Activated CD8-positive, alpha-beta memory T cell treated with anti-CD3 and anti-CD28 coated beads for 4 hours (primary cell): ENCODE measurements at places on chromosomes 2 and 18.

DNA sequence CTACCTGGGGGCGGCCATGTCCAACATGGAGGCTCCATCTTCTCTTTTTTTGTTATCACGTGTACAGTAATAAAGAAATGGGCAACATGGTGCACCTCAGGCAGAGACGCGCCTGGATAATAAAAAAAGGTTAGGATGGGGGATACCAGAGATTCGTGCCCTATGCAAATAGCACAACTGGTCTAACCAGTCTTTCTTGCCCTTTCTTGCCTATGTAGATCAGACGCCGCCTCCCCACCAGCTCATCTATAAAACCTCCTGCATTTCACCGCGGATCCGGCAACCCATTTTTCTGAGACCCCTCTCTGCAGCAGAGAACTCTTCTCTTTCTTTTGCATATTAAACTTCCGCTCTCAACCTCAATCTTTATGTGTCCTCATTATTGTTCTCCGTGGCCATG, 68.7 kb downstream of the MYL12B start:
- no peak for DNase-seq

DNA sequence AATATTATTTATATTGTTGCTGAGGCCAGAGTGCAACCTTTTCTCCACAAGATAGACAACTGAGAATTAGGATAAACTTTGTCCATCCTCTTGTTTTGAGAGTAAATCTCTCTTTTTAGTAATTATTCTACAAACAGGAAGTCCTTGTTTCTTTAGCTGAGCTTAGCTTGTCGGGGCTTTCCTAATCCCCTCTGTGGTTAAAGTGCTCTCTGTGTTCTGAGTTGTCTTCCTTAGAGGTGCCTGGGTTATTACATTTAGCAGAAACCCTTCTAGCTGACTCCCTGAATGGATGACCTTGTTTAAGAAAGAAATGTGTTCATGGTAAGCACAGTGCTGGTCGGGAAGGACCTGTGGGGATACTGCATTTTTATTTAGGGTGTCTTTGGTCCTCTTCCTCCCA, 12.7 kb downstream of the USP39 start:
- DNase-seq, result no peak

DNA sequence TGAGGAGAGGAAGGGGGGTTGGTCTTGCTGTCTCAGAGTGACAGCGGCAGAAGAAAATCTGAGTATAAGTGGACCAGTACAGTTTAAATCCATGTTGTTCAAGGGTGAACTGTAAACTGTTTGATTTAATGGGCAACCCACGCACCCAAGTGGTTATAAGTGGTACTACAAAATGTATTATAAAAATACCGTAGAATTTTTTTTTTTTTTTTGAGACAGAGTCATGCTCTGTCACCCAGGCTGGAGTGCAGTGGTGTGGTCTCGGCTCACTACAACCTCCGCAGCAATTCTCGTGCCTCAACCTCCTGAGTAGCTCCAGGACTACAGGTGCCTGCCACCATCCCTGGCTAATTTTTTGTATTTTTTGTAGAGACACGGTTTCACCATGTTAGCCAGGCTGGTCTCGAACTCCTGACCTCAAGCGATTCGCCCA, 2.1 kb upstream of the CHCHD5 start:
- DNase-seq, result no peak

DNA sequence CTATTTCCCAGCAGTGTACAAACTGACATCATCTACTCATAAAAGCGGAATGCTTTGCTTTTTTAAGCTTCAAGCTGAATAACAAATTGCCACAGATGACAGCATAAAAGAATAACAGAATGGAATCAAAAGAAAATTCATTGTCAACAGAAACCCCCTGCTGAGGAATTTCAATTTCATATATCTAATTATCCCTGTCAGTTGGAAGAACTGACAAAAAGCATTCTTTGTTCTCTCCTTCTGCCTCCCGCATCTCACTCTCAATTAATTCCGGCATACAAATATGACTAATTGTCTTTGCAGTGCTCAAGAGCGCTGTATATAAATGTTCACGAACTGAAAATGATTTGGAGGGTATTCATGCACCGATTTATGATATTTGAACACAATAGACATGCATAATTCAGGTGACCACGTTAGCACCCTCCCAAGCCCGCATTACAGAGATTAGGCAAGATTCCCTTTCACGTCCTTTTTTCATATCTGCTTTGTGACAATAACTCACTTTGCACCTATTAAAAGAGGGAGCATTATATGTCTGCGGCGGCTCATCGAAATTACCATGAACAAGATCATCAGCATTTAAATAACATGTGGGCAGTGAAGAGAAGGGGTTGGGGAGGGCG, 277.7 kb upstream of the SALL3 start:
- DNase-seq, result no peak

DNA sequence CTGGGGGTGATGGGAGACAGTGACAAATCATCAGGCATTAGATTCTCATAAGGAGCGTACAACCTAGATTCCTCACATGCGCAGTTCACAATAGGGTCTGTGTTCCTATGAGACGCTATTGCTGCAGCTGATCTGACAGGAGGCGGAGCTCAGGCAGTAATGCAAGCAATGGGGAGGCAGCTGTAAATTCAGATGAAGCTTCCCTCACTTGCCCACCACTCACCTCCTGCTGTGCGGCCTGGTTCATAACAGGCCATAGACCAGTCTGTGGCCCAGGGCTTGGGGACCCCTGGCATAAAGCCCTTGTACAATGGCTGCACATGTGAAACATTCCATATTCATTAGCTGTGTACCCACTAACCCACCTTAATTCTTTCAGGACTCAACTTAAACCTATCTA, 18.0 kb downstream of the NMUR1 start:
- no peak for DNase-seq

- DNase-seq, result no peak
These were observed 240.3 kb downstream of the LRATD1 start for GRCh38 chr2:14872779-14873325.

DNA sequence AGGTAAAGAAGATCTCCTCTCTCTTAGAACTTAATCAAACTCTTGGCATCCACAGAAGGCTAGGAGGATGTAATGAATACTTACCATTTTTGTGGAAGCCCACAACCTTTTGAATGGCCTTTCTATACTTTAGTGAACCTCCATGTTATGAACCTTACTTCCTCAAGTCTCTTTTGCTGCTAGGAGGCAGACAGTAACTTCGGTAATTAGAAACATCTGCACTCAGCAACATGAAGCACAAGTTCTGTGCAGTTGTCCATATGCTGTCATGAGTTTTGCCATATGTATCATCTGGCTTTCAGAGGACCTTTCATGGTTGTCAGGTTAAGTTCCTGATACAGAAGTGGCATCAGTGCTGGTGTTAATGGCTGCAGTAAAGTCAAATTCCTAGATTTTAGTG, 50.4 kb downstream of the PDK1 start:
- DNase-seq, result no peak

DNA sequence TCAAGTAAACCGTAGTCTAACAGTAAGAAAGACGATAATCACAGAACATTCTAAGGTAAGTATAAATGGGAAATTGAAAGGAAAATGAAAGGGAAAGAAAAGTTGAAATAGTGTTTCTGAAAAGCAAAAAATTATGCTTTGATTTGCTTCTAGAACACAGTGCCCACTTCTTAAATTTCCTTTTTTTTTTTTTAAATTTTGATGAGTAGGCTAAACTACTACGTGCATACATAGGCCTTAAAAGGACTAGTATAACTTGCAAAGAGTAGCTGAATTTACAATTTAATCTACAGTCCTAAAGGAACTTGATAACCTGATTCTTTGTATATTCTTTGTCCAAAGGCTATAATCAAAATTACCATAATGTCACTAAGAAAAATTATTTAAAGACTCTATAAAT, 325.3 kb downstream of the PAX3 start:
- DNase-seq, result no peak

- no peak for DNase-seq
These were observed 12.6 kb downstream of the IL1R1 start for GRCh38 chr2:102154946-102155702.

DNA sequence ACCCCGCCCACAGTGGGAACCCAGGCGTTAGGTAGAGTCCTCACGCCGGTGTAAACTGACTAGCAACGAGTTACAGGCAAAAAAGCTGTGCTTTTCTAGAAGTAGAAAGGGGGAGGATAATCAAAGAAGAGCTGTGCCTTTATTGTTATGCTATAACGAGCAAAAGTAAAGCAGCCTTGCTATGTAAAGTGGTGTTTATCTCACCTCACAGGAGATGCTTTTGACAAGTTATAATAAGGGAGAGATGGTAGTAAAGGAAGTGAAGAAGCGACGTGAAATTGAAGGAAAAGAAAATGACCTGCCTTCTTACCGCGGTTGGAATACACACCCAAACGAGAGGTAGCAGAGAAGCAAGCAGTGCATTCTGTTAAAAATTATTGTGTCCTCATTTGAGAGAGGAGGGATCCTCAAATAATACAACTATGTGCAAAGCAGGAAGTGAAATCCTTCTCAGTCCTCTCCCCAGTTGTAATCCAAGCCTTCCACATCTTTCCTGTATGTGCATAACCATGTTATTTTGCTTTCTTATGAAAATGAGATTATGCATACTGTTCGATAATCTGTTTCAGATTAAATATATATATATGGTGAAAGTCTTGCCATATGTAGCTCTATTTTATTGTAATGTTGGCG, 962 bp downstream of the TANK start:
- DNase-seq, result no peak

- DNase-seq, result no peak
These were observed 487.5 kb downstream of the IRS1 start for GRCh38 chr2:226312155-226312554.

DNA sequence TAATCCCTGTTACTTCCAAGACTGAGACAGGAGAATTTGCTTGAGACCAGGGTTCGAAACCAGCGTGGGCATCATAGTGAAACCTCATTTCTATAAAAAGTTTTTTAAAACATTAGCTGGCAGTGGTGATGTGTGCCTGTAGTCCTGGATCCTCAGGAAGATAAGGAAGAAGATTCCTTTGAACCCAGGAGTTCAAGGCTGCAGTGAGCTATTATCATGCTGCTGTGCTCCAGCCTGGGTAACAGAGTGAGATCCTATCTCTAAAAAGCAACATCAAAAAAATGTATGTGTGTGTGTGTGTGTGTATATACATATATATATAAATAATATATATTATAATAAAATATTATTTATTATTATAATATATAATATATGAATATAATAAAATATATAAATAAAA, 1417.6 kb upstream of the CDH2 start:
- DNase-seq, result no peak

GRCh38 chr2:160603771-160604510, 110.3 kb upstream of the RBMS1 start:
- no peak for DNase-seq

- DNase-seq, result no peak
These were observed 142.0 kb downstream of the COL6A3 start for GRCh38 chr2:237271698-237272652.

GRCh38 chr2:1979138-1979537, 234.8 kb upstream of the PXDN start:
- DNase-seq, result no peak

DNA sequence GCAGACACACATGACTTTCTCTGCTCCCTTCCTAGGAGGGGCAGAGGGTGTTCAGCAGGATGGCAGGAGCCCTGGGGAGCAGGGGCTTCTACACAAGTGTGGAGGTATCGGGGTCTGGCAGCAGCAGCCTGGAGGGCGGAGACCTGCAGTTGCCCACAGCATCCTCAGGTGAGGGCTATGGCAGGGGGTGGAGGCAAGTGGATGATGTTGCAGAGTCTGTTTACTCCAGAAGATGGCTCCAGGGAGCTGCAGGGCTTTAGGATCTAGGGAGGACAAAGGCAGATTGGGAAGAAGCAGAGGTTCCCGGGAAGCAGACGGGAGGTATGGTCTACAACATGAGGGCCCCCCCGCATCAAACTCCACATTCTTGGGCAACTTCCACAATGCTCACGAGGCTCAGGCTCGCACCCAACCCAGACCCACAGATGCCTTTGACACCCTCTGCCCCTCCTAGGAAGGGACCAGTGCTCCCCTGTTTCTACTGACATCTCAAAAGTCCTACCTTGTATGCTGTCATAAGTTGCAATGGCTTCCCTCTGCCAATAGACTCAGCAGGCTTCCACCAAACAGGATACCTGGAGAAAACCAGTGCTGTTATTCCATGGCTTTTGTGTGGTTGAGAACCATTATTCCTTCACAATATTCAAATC, 12.0 kb upstream of the ATP6V1C2 start:
- no peak for DNase-seq

DNA sequence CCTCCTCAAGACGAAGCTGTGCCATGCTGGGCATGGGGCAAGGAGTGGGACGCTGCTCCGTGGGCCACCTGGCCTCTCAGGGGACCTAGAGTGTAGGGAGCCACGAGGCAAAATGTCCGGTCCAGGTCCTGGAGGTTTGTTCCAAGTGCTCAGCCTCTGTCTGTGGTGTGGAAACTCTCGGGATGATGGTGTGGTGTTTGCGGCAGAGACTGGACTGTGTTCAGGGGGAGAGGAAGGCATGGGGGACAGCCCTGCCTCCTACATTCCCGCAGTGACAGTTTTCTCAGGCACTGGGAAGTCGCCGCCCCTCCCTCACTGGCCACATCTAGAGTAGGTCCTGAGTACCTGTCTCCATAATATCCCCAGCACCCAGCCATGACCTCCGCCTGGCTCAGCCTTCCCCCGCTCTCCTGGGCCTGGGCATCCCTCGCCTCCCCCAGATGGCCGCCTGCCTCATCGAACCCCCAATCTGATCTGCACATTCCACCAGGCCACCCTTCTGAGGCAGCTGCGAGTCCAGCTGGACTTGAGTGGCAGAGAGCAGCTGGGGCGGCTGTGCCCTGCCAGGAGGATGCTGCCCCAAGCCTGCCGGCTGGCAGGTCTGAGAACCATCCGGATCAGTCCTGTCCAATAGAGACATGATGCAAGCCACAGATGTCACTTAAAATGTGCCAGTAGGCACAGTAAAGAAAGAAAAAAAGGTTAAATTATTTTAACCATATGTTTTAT, 6.2 kb downstream of the KCNIP3 start:
- DNase-seq, result no peak

DNA sequence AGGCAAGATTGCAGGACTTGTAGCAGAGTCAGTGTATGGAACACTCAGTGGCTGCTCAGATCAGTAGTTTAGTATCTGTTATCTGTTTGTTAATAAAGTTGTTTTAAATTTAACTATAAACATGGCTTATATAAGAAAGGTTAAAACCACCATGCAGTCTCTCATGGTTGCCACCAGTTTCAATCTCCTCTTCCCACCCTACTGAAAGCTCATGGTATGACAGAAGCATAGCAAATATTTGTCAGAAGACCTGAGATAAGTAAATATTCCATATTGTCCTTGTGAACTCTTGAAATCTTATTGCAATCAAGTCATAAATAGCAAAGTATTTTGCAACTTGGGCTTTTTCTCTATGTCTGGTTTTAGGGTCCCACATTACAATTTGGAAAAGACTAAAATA, 2.1 kb upstream of the COL5A2 start:
- DNase-seq, result no peak

GRCh38 chr2:16187482-16187817, 247.1 kb downstream of the MYCN start:
- DNase-seq, result no peak

GRCh38 chr2:204842661-204843485, 297.6 kb downstream of the PARD3B start:
- DNase-seq, result no peak

DNA sequence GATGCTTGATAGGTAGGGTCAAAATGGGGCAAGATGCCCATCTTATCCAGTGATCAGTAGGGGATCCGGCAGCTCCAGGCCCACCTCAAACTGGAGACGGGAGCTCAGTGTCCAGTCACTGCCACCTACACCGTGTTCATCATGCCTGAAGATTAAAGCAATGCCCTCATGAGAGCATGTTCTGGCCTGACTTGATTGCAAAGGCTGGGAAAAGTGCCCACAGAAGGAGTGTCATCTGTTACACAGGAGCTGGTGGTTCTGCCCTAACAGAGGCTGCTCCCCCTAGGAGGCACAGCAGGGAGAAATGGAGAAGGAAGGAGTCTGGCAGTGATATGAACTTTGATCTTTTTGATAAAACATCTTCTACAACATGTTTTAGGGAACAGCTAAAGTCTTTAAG, 92.3 kb downstream of the CCBE1 start:
- no peak for DNase-seq
